ENCODE measurements at places on chromosomes 1 and 21.

DNA sequence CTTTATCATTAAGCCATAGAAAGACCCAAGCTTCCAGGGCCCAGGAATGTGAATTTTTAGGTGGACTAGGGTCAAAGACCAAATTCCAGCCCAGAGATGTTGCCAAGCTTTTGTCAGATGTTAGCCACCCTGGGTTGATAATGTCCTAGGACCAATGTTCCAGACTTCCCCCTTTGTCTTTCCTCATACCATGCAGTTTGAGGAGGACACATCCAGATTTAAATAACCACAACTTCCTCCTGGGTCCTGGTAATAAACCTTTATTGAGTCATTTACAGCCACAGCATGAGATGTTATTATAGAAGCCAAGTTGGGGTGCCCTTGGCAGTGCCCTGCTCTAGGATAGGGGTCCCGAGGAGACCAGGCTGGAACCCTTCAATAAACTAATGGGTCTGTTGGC, 5.9 kb downstream of the TNR start:
- DNase-seq, result no peak

GRCh38 chr1:204323887-204324286, 35.8 kb downstream of the PLEKHA6 start:
- DNase-seq, result no peak

GRCh38 chr1:35573198-35574124, at the start of gene TFAP2E:
Gene TFAP2E (plus strand): TSS chr1:35573314. CDS start chr1:35573578, 264 bp downstream.
- DNase-seq, result no peak

GRCh38 chr21:43835050-43835449, 30.0 kb upstream of the AGPAT3 start:
- no peak for DNase-seq

GRCh38 chr1:216464489-216464888, 41.2 kb upstream of the USH2A start:
- no peak for DNase-seq

GRCh38 chr1:55053265-55053954, 14.1 kb downstream of the PCSK9 start:
- no peak for DNase-seq
